SIG-M5 (cell line): ENCODE measurements at places on chromosomes 3 and 15.

GRCh38 chr15:55277116-55277564, 12.5 kb downstream of the RAB27A start:
- DNase-seq: peak; percentile 80

GRCh38 chr15:75170711-75171341, 30.9 kb upstream of the C15orf39 start:
- no peak for DNase-seq

DNA sequence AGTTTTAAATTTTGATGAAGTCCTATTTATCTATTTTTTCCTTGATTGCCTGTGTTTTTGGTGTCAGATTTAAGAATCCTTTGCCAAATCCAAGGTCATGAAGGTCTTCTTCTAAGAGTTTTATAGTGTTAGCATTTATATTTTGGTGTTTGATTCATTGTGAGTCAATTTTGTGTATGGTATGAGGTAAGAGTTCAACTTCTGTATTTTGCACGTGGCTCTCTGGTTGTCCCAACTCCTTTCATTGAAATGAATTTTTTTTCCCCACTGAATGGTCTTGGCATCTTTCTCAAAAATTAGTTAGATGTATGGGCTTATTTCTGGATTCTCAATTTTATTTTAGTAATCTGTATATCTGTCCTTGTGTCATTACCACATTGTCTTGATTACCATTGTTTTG, 57.1 kb upstream of the STRIT1 start:
- no peak for DNase-seq

DNA sequence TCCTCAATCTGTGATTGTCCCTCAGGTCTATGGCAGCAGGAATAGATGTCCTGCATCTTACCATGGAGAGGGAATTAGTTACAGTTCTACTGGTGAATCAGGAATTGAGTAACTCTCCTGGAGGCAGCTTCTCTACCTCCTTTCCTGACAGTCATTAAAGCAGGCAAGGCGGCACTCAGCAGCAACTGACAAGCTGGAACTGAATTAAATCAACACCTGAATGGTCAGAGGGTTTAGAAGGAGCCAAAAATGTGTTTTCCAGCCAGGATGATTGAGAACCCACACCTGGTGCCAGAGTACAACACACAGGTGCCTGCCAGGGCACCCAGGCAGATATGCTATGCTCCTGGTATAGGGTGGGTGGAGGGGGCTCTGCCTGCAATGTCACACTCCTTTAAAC, 43.1 kb upstream of the TIPARP start:
- no peak for DNase-seq

DNA sequence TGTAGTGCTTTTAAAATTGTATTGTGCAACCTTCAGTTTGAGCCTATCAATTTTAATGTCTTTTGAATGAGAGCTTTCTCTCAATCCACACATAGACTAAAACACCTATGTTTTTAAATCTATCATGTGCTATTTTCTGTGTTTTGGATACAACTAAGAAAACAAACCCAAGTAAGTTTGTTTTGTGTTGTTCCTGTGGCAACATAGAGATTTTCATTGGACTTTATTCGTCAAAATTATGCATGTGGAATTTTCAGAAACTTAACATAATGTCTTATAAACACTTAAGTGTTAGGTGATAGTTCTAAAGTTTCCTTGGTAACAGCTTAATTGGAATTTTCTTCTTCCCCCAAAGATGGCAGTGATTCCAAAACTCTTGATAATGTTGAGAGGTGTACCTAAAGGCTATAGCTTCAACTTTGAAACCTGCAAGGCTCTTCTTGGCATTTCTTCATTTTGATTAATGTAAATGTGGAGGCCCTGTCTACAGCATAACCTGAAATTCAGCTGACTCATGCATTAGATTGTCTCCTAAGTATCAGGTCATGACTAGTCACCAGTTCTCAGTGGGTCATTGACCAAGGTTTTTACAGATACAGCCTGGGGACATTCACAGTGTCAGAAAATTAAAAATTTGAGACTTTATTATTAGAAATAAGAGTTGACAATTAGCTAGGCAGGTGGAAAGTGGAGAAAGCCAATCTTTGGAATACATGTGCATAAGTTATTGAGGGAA, 44.4 kb downstream of the COL6A5 start:
- no peak for DNase-seq

DNA sequence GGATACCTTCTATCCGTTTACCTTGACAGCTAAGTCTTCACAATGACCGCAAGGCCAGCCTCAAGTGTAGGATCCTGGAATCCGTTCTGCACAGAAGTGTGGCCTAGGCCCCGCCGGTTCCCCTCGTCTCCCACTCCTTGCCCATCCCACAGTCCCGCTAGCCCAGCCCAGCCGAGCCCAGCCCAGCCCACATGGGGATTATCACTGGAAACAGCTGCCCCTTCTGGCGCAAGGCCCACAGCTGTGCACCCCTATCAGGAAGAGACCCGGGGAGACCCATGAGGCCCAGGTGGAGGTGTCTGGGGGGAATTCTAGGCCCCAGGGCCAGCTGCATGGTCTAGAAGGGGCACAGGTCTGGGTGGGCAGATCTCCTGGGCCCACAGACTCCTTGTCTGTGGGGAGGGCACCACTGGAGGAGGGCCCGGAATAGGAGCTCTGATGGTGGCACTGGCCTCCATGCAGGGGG, 27.9 kb upstream of the KLF13 start:
- no peak for DNase-seq

GRCh38 chr3:141368062-141368924, at the start of gene ZBTB38:
Gene ZBTB38, plus strand, starts transcription at chr3:141368504. Its CDS starts 73,885 bp downstream, at chr3:141442389.
- no peak for DNase-seq

GRCh38 chr3:24828011-24828410, 333.4 kb upstream of the THRB start:
- DNase-seq: no peak

DNA sequence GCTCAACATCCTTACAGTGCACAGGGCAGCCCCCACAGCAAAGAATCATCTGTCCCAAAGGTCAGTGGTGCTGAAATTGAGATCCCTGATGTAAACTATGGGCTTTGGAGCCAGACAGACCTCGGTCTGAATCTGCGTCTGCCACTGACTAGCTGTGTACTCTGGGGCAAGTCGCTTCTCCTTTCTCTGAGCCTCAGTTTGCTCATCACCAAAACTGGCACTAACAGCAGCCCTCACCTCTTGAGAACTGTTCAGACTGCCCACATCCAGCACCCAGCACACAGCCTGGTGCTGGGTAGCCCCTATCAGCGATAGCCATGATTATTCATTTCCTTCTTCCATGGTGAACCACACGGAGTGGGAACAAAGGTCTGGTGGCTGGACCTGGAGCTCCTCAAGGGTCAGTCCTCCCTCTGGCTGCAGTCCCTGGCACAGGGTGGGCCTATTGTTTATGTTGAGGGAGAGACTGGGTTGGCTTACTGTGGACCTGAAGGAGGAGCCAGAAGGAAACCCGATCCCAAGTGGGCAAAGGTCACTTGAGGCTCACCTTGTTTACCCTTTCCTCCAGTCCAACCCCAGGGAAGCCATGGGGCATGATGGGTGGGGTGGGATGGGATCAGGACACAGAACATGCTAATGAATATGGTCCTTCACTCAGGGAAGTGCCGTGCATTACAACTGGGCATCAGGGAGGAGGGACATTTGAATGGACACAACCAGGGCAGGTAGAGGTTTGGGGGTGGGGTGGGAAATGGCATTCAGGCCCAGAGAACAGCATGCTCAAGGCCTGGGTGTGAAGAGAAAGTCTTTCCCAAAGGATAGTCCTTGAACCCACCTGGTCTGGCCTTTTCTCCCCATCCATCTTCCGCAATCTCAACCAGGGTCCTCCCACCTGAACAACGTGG, 1.6 kb upstream of the PRKCD start:
- DNase-seq: no peak

DNA sequence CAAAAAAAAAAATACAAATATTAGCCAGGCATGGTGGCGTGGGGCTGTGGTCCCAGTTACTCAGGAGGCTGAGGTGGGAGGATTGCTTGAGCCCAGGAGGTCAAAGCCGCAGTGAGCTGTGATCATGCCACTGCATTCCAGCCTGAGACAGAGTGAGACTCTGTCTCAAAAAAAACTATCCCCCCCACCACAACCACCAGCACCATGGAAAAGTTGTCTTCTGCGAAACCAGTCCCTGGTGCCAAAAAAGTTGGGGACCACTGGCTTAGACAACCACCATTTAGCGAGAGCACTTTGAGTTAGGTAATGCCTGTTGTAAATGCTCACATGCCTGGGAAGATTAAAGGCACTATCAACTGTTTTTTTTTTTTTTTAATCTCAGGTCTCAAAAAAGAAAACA, 15.4 kb downstream of the ARHGAP31 start:
- DNase-seq: no peak

- DNase-seq: no peak
These were observed 11.5 kb downstream of the MB21D2 start for GRCh38 chr3:192905980-192906678.

DNA sequence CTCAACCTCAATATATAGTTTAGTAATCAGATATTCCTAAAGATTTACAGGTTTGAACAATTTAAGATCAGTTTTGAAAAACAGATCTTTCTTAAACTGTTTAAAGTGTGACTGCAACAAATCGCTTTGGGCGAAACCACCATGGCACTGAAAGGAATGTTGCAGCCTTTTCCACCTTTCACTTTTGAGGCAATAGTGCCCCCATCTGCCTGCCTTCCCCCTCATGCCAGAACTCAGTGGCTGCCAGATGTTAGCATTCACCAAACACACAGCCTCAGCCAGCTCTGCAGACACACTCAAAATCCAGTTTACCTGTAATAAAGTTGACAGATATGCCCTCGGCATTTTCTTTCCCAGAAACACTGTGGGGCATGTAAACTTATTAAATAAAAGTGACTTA, 3.3 kb downstream of the LYSMD4 start:
- DNase-seq: no peak

DNA sequence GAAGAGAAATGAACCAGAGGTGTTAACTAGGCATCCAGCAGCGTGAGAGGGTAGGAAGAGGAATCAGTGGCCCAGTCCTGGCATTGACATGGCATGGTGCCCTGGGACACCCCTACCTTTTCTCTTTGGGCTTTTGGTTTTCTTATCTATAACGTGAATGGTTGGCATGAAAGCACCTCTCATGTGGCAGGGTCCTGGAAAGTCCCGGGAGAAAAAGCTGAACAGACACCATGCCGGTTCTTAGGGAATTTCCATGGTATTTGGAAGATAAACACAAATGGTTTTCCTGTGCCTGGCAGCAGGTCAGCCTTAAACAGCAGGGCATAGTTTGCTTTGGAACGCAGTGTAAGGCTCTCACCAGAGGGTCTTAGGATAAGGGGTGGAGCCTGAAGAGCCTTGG, 15.4 kb downstream of the ARNT2 start:
- DNase-seq: no peak

- DNase-seq: no peak
These were observed 22.0 kb downstream of the CPEB1 start for GRCh38 chr15:82625136-82625535.

DNA sequence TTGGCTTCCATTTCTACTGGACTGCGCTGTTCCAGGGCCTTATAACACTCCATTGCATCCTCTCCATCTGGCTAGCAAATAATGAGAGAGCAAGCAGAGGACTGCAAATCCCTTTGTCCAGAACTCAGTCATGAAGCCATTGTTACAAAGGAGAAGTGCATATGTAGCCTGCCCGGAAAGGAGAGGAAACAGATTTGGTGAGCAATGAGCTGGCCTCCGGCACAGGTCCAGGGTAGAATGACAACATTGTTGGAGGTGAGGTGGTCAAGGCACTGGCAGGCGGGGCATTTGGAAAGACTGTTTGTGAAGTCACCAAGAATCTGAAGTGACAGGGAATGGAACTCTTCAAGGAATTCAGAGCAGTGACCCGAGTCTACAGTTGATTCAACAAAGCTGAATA, 25.0 kb upstream of the ATP1B3 start:
- no peak for DNase-seq

DNA sequence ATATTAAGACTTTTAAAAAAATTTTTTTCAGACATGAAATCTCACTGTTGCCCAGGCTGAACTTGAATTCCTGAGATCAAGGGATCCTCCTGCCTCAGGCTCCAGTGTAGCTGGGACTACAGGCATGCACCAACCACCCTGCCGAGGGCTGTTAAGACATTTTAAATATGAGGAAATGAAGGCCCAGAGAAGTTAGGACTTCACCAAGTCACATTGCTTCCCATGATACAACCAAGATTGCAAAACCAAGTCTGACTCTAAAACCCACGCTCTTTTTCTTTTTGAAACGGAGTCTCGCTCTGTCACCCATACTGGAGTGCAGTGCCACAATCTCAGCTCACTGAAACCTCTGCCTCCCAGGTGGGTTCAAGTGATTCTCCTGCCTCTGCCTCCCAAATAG, 28.0 kb downstream of the PTPN9 start:
- DNase-seq: peak; percentile 13

DNA sequence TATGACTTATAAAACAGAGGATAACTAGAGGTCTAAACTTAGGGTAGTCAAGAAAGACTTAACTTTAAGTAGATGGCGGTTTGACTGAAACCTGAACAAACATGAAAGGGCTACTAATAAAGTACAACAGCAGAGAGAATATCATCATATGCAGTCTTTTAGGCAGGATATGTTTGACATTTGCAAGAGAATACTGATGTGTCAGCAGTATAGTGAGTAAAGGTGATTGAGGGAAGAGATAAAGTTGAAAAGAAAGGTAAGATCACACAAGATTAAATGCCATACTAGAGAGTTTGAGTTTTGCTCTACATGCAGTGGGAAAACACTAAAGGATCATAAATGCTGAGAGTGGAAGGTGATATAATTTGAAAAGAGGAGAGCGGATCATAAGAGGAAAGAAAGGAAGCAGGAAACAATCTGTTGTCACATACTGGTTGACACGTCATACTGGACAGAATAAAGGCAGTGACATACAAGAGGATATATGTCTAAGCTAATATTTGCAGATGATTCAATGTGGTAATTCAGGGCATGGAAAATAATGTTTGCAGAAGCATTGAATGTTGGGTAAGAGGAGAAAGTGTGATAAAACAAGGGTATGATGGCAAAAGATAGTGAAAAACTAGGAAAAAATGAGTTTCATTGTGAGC, 223.0 kb downstream of the EPHA6 start:
- no peak for DNase-seq

DNA sequence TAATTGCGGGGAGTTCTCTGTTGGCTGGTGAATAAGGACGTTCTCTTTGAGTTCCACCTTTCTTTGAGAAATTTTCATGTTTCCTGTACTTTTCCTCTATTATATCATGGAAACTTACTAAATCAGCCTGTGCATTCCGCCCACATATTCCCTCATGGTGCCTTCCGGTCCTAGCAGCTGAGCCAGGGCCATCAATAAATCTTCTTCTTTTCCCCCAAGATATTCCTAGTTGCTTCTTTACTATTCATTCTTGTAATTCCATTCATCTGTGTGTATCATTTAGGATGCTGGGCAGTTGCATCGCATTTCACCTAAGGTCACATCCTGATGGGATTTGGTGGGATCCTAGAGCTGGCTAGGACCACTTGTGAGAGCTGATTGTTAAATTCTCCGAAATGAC, 139.2 kb downstream of the RBMS3 start:
- DNase-seq: no peak

- DNase-seq: no peak
These were observed 157.8 kb downstream of the MECOM start for GRCh38 chr3:169505577-169506230.

DNA sequence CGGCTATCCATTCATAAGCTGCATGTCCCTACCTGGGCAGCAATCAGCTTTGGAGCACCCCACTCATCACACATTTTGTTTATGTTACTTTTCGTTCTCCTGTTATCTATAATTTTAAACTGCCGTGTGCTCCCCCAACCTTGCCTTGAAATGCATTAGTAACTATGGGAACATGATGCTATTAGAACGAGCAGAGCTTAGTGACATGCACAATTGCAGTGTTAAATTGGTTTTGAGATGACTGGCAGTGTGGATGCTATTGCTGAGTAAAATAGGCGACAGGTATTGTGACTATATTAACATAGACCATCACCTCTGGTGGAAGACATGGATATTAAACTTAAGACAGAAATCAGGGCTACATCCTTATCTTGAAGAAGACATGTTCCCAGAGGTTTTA, 191.6 kb downstream of the KCNAB1 start:
- DNase-seq: no peak
